ENCODE measurements at places on chromosomes 6 and 20.

DNA sequence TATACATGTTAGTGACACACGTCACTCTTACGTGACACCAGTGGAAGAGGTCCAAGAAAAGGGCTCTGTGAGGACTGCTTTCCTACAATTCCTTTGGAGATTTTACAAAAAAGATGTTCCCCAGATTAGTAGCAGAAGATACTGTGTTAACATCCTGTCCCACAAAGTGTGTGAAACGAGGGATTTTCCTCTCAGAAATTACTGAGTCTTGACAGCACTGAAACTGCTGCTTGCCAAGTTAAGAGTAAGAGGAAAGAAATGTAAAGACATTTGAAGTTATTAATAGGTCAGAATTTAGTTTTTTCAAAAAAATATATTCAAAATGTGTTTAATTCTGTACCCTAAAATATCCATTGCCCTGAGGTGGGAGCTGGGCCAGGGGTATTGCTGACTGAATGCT, 58.8 kb upstream of the MAP7 start:
- H3K27me3 ChIP-seq, result no peaks in the 10 kb centered on the region
- DNase-seq, result no peak
- peaks cover 14% of the 10 kb centered on the region for H3K4me1 ChIP-seq

DNA sequence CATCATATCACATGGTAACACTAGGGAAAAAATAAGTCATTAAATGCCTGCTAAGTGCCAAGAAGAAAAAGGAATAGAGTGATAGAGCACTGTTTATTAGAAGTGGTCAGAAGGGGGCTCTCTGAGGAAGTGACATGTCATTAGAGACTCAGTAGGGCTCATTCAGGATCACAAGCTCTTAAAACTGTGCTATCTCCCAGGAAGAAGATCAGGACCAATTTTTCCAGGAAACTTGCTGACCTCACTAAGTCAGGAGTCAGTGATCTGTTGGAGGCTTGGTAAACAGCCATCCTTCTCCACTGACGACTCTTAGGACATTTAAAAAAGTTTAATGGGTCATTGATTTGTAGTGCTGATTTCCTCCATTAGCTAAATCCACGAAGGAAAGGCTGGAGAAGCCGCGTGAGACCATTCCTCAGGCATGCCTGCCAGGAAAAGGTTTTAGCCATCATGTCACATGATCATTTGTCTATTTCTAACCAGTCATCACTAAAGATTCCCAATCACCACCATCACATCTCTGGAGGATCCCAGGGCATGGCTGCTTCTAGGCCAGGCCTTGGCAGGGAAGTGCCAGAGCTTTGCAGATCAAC, 5.9 kb upstream of the PTPN1 start:
- H3K4me3 ChIP-seq, result no peak overlapping the region
- H3K4me1 ChIP-seq, result peaks cover 15% of the 10 kb centered on the region
- H3K27ac ChIP-seq, result no peak overlapping the region
- H3K36me3 ChIP-seq, result no peaks in the 10 kb centered on the region
- DNase-seq, result no peak
- H3K27me3 ChIP-seq, result no peaks in the 10 kb centered on the region

DNA sequence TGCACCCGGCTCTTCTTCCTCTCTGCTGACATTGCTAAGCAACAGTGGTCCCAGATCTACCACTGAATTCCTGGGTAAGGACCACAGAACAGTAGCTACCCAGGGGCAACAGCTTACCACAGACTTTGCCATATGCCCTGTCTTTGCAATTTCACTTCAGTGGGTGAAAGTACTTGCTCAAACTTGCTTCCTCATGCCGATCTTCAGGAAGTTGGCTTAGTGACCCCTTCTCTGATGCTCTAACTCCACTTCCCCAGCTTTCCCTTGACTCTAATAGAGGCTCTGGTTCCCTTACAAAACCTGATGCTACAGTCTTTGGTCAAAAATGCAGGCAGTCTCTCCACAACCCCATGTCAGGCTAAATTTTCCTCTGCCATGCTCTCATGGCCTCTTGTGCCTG, 3.3 kb upstream of the TAAR5 start:
- H3K4me3 ChIP-seq, result no peak overlapping the region
- no peaks in the 10 kb centered on the region for H3K27me3 ChIP-seq
- H3K36me3 ChIP-seq, result no peaks in the 10 kb centered on the region

- no peak overlapping the region for H3K27ac ChIP-seq
- peak overlapping the region; percentile 18 for H3K4me3 ChIP-seq
- peaks cover 13% of the 10 kb centered on the region for H3K27me3 ChIP-seq
- peaks cover 16% of the 10 kb centered on the region for H3K4me1 ChIP-seq
Measured at GRCh38 chr20:10219452-10219791, 792 bp downstream of the SNAP25 start.

- H3K36me3 ChIP-seq, result no peaks in the 10 kb centered on the region
- H3K4me1 ChIP-seq, result no peaks in the 10 kb centered on the region
- no peak for DNase-seq
Measured at GRCh38 chr6:120274547-120274946, 925.0 kb upstream of the MAN1A1 start.

DNA sequence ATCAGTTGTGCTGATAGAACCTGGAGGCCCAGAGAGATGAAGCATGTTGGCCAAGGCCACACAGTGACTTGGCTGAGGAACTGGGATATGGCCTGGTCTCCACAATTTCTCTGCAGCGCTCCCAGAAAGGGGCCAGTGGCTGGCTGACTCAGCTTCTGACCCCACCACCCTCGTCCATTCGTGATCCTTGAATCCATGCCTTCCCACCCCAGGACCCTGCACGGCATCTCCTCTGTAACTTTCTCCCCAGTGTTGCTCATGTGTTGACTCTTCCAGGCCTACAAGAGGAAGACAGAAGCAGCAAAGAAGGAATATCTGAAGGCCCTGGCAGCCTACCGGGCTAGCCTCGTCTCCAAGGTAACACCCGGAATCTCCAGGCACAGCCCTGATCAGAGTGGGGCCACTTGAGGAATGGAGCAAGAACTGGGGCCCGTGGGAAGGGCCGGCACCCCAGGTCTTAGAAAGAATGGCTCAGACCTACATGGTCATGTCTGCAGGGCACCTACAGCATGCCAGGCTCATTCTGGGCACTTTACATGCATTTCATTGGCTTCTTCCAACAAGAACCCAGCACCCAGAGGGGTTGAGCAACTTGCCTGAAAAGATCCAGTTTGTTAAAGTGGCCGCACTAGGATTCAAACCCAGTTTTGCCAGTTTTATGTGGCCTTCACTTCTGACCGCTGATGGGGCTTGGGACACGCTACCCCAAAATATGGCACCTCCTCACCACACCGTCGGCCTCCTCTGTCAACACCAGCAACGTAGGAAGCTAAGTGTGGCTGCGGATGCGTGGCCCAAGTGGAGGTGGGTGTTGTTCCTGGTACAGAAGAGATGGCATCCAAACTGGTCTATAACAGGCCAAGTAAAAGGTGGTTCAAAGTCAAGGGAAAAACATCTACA, 122.2 kb downstream of the JPH2 start:
- peak; percentile 78 for DNase-seq
- H3K4me3 ChIP-seq, result no peak overlapping the region
- H3K4me1 ChIP-seq, result no peaks in the 10 kb centered on the region
- H3K27ac ChIP-seq, result no peak overlapping the region

- no peak for DNase-seq
- H3K4me1 ChIP-seq, result peaks cover 23% of the 10 kb centered on the region
Measured at GRCh38 chr6:110318971-110319370, 39.2 kb downstream of the METTL24 start.

DNA sequence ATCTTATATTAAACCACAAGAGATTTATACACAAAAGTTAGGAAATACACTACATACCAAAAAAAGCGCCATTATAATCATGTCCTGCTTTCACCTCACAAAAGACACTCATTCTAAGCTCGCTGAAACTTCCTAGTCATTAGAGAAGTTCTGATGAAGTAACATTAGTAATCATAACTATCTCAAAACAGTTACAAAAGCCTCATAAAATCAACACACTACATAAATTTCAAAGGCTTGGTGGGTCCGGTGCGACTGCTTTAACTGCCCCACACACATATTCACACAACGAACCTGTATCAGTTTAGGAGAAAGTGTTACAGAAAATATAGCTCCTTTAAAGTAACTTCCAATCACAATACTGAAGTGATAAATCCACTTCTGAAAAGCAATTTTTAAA, 1.9 kb downstream of the PHIP start:
- no peaks in the 10 kb centered on the region for H3K27me3 ChIP-seq
- peaks cover 59% of the 10 kb centered on the region for H3K4me1 ChIP-seq
- peak overlapping the region; percentile 99 for H3K27ac ChIP-seq
- no peak for DNase-seq

GRCh38 chr6:169970306-169970988, 219.0 kb downstream of the ERMARD start:
- DNase-seq, result no peak
- no peaks in the 10 kb centered on the region for H3K27me3 ChIP-seq
- no peaks in the 10 kb centered on the region for H3K4me1 ChIP-seq
- H3K4me3 ChIP-seq, result no peak overlapping the region

GRCh38 chr6:73388800-73389512, 5.7 kb upstream of the DDX43 start:
- H3K27me3 ChIP-seq, result no peaks in the 10 kb centered on the region
- no peak for DNase-seq
- no peaks in the 10 kb centered on the region for H3K36me3 ChIP-seq

DNA sequence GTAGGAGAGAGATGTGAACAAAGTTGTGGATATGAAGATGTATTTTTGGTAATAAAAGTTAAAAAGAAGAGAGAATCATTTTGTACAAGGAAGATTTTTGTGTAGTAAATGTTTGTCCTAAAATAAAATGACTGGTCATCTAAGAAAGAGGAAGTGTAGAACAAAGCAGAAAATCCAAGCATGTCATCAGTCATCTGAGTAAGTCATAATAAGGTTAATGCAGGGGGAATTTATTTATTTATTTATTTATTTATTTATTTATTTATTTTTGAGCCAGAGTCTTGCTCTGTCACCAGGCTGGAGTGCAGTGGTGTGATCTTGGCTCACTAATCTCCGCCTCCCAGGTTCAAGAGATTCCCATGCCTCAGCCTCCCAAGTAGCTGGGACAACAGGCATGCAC, 15.7 kb upstream of the CGA start:
- H3K27ac ChIP-seq, result no peak overlapping the region
- H3K36me3 ChIP-seq, result no peaks in the 10 kb centered on the region
- H3K4me1 ChIP-seq, result no peaks in the 10 kb centered on the region
- DNase-seq, result no peak
- H3K4me3 ChIP-seq, result no peak overlapping the region

DNA sequence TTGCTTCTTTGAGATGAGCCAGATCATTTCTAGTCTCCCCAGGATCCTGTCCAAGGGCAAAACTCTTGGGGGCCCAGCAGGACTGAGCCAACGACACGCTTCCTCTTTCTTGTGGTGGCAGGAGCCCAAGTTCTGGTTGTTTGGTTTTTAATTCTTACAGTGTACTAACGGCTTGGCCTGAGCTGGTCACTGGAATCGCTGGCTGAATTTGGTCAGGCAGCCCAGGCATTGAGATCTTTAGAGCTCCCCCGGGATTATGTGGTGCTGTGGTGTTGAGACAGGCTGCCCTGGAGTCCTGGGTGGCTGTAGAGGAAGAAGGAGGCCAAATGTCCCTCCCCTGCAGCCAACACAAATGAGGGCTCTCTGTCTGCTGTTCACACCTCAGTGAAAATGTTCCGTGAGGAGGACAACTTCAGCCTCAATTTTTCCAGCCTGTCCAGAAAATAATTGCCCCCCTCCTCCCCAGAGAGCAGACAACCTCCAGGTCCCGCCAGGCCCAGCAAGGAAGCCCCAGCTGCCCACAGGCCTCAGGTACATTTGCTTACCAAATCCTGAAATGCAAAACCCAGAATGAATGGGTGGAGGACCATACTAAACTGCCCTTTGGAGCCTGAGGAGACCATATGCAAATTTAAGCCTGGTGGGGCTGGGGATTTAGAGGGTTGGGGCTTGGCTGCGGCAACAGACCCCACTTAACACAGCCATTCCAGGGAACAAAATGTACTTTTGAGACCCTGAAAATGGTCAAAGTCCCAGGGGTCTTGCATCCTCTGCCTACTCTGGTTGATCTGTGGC, 23.6 kb downstream of the BNIP5 start:
- H3K4me1 ChIP-seq, result no peaks in the 10 kb centered on the region
- no peak for DNase-seq
- no peaks in the 10 kb centered on the region for H3K27me3 ChIP-seq
- no peak overlapping the region for H3K4me3 ChIP-seq
- H3K36me3 ChIP-seq, result no peaks in the 10 kb centered on the region

GRCh38 chr20:63376283-63377250, 15.4 kb upstream of the CHRNA4 start:
- no peaks in the 10 kb centered on the region for H3K36me3 ChIP-seq
- H3K4me1 ChIP-seq, result no peaks in the 10 kb centered on the region
- no peak for DNase-seq
- H3K4me3 ChIP-seq, result no peak overlapping the region
- H3K27ac ChIP-seq, result no peak overlapping the region
- H3K27me3 ChIP-seq, result peaks cover 97% of the 10 kb centered on the region

GRCh38 chr20:46967646-46968045, 73.0 kb downstream of the EYA2 start:
- no peak for DNase-seq
- peaks cover 2% of the 10 kb centered on the region for H3K36me3 ChIP-seq
- no peaks in the 10 kb centered on the region for H3K4me1 ChIP-seq
- H3K4me3 ChIP-seq, result no peak overlapping the region
- H3K27ac ChIP-seq, result no peak overlapping the region

GRCh38 chr20:19440660-19441527, 228.5 kb downstream of the SLC24A3 start:
- H3K4me3 ChIP-seq, result no peak overlapping the region
- H3K4me1 ChIP-seq, result no peaks in the 10 kb centered on the region
- H3K36me3 ChIP-seq, result no peaks in the 10 kb centered on the region

- H3K36me3 ChIP-seq, result no peaks in the 10 kb centered on the region
- H3K27ac ChIP-seq, result no peak overlapping the region
- H3K4me1 ChIP-seq, result peaks cover 36% of the 10 kb centered on the region
- H3K27me3 ChIP-seq, result no peaks in the 10 kb centered on the region
Measured at GRCh38 chr20:2749343-2749950, 51.0 kb downstream of the CPXM1 start.

- H3K36me3 ChIP-seq, result no peaks in the 10 kb centered on the region
- no peak for DNase-seq
- peaks cover 11% of the 10 kb centered on the region for H3K4me1 ChIP-seq
- peaks cover 67% of the 10 kb centered on the region for H3K27me3 ChIP-seq
- H3K4me3 ChIP-seq, result peak overlapping the region; percentile 10
Measured at GRCh38 chr6:28207510-28208110, 17.5 kb upstream of the ZSCAN9 start.

DNA sequence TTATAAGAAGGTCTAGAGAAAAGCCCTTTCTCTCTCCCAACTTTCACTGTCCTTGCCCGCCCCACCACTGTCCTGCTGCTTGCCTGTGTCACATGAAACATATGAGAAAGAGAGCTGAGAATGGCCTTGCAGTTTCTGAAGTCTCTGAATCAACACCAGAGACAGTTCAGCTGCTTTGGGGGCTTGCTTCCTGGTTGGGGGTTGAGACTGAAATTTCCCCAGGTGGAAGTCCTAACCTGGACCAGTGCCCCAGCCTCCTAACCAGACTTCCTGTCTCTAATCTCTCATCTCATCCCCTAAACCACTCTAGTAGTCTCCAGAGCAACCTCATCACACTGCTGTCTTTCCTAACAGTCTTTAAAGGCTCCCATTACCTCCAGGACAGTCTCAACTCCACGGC, 10.7 kb downstream of the TRAM2 start:
- no peak for DNase-seq
- H3K27me3 ChIP-seq, result no peaks in the 10 kb centered on the region
- peaks cover 86% of the 10 kb centered on the region for H3K4me1 ChIP-seq
- no peaks in the 10 kb centered on the region for H3K36me3 ChIP-seq
- H3K4me3 ChIP-seq, result no peak overlapping the region

Data from esophagus muscularis mucosa (tissue), 4 donors.